AG20443 (cell line): ENCODE measurements at places on chromosomes 7 and 10.

DNA sequence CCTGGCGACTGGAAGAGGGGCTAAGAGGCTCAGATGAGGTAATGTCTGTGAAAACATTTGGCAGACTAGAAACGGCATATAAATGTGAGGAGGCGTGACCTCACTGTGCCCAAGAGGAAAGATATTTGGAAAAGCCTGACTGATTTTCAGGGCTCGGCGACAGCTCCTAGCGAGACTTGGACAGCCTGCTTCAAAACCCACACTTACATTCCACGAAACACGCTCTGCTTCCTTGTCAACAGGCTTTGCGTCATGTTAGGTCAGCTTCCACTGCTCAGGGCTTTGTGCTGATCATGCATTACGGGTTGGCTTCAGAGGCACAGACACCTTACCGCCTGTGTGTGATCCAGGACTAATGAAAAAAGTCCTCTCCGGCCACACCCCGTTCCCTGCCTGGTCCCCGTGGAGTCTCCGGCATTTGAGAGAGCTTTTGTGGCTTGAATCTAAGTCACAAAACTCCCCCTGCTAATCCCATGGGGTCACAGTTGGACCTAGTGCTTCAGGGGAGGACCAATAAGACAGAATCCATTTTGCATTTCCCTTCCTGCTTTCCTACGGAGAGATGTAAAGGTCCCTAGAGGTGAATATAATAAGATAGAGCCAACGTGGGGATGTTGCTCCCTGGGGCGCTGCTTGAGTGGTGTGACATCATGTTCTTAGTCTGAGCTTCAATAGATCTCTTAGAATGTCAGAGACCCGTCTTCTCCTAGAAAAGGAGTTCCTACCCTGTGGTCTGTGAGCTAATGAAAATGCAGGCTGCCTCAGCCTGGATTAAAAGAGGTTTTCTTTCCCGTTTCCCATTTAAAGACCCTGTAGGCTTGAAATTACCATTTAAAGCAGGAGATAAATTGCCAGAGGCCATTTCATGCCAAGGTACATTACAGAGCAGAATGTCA is 25.5 kb downstream of the FGFBP3 start:
- peak; percentile 73 for DNase-seq

DNA sequence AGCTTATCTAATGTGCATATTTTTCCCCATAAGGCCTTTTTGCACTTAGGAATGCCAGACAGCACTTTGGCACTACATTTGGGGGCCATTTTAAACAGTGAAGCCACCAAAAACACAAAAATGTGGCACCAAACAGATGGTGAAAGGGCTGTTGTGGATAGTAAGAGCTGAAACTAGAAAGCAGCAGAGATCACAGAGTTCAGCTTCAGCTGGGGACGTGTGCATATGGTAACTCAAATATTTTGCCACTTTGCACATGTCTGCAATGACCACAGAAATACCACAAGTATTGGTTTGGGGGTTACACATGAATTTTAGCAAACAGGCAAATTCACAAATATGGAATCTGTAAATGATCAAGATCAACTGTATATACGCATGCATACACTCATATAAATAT is 72.8 kb downstream of the PODXL start:
- DNase-seq = no peak

GRCh38 chr7:16471933-16472332 is 6.4 kb upstream of the SOSTDC1 start:
- DNase-seq = no peak

- DNase-seq = no peak
Measured at GRCh38 chr10:70711911-70712310, 39.6 kb downstream of the ADAMTS14 start.

GRCh38 chr7:38671911-38672905 is 41.0 kb upstream of the AMPH start:
- no peak for DNase-seq

DNA sequence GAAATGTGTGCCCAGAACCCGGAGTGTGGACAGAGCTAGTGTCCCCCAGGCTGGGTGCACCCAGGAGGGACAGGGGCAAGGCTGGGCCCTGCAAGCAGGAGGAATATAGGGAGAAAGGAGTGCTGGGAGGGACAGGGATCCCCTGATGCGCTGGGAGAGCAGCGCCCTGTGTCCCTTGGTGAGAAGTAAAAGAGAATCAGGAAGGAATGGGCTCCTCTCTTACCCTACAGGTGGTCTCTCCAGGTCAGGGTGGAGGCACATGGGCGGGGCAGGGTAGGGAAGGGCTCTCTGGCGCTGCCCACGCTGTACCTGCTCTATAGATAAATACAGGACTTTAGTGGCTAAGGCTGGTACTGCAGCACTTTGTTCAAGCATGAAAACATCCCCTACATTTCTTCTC is 753.8 kb downstream of the GRID1 start:
- DNase-seq = no peak

DNA sequence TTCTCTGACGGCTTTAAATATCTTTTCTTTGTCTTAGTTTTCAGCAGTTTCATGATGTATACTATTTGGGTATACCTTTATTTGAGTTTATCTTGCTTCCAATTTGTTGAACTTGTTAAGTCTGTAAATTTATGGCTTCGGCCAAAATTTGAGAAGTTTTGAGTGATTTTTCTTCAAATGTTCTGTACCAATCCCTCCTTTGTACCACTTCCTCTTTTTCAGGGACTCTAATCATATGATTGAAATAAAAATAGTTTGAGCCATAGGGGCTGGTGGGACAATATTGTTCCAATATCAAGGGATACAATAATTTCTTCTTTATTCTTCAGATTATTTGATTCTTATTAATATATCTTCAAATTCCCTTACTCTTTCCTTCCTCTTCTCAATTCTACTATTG is 43.1 kb upstream of the CTTNBP2 start:
- no peak for DNase-seq

DNA sequence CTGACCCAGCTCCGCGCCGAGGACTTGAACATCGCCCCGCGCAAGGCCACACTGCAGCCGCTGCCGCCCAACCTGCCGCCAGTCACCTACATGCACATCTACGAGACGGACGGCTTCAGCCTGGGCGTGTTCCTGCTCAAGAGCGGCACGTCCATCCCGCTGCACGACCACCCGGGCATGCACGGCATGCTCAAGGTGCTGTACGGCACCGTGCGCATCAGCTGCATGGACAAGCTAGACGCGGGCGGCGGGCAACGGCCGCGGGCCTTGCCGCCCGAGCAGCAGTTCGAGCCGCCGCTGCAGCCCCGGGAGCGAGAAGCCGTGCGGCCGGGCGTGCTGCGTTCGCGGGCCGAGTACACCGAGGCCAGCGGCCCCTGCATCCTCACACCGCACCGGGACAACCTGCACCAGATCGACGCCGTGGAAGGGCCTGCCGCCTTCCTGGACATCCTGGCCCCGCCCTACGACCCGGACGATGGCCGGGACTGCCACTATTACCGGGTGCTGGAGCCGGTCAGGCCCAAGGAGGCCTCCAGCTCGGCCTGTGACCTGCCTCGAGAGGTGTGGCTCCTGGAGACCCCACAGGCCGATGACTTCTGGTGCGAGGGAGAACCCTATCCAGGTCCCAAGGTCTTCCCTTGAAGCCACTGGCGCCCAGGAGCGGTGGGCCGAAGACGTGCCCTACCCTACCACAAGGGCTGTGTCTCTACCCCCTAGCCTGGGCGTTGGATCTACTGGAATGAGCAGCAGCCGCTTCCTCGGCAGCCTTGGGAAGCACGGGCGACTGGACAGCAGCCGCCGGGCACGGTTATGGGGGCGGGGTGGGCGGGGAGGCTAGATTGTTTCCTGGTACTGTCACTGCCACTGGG is 945 bp downstream of the ADO start:
- DNase-seq = peak; percentile 75

DNA sequence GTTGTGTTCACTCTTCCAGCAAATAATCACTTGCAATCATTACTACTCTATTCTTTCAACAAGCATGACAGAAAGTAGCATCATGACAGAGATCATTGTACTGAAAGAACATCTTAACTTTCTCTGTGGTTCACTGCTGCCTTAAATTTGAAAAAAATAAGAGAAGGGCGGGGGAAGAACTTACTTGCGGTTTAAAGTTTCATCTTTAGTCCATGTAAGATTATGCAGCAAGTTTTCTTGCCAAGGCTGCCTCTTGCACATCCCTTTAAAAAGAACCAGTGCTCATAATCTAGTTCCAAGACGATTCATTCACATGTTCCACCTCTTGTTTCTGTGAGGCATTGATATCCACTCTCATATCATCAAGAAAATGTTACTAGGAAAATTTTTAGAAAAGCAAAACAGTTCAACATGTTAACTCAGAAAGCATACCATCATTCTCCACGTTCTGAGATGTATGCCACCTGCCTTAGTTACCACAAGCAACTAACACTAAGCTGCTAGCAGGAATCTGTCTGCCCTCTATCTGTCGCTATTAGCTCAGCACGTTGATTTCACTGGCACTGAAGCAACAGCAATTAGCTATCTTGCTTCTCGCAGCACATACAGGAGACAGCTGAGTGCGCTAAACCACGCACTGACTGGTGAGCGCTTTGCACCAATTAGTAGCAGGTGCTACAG is at the start of gene PCDH15:
TSS of gene PCDH15 (minus strand) at position 491 of the 681 bp plus-strand sequence. CDS start 136,969 bp downstream, outside the sequence.
- peak; percentile 3 for DNase-seq

DNA sequence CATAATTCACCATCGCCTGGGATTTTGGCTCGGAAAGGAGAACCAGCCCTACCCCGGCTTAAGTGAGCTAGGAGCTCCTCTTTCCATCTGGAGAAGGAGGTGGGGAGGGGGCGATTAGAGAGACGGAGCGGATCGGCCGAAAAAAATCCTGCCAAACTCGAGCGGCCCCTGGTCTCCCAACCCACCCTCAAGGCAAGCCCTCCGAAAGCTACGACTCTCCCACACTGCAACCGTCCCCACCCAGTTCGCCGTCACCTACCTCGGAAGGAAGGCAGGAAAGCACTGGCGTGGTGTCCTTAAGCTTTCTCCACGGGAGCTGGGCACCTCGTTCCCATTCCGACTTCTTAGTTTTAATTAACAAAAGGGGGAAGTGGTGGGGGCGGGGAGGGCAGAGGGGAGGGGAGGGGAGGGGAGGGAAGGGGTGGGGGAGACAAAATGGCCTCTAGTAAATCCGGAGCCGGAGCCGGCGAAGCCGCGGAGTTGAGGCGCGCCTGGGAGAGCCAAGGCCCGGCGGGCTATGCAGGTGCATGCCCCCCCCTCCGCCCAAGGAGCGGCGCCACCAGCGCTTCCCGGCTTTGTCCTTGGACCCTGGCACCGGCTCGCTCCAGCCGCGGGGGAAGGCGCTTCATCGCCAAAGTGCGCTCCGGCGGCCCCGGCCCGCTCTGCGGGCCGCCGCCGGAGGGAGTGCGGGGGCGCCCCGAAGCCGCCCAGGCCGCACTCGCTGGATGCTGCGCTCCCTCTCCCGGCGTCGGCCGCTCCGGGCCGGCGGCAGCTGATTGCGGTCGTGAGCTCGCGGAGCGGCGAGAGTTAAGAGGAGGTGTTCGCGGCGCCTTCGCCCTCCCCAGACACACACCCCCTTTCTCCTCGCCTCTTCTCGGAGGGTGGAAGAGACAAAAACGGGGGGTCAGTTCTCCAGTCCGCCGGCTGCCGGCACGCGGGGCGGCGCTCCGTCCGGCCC is at the start of gene LRRC4:
TSS of gene LRRC4 (minus strand) at position 784 of the 958 bp plus-strand sequence. CDS start 797 bp downstream, outside the sequence.
- peak; percentile 82 for DNase-seq

GRCh38 chr10:79097021-79097872 is 28.5 kb downstream of the ZMIZ1 start:
- DNase-seq = no peak

GRCh38 chr10:61096056-61096455 is 152.1 kb upstream of the RHOBTB1 start:
- DNase-seq = no peak

DNA sequence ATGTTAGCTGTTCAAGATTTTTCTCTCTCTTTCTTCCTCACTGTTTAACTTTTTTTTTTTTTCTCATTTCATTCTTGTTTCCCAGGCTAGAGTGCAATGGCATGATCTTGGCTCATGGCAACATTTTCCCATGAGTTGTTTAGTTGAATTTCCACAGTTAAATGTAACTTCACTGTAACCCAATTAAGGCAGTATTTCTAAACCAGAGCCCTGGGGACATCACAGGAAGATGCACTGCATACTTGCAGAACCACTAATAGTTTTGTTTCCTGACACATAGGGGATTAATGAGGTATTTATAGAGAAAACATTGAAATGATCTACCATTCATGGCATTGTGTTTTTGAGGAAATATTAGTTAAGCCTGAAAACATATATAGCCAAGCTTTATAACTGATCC is 795.6 kb upstream of the GHITM start:
- no peak for DNase-seq

GRCh38 chr10:4656576-4657194 is 169.3 kb upstream of the AKR1E2 start:
- DNase-seq = peak; percentile 58

GRCh38 chr10:6701289-6701688 is 121.2 kb upstream of the PRKCQ start:
- no peak for DNase-seq

GRCh38 chr7:69599286-69599954 is 1.1 kb downstream of the AUTS2 start:
- DNase-seq = peak; percentile 38

- DNase-seq = peak; percentile 66
Measured at GRCh38 chr7:139457153-139457946, 26.1 kb downstream of the KLRG2 start.

DNA sequence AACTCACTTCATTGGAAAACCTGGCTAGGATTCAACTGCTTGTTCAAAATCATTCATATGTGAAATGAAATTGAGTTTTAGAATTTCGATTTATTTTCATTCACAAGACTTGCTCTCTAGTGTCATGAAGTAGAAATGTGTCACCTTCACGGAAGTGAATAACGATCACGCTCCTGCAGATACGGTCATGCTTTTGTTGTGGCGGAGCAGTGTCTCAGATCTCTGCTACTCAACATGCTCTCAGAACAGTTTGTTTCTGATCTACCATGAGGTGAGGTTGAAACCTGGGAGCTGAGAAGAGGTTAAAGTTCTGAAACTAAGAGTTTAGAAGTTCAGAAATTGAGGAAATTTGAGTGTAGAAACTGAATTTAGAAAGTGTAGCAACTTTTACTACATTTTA is 13.8 kb upstream of the PITRM1 start:
- no peak for DNase-seq

- DNase-seq = no peak
Measured at GRCh38 chr10:110859206-110859972, 12.3 kb upstream of the PDCD4 start.

GRCh38 chr10:125060482-125060825 is 99.9 kb downstream of the CTBP2 start:
- DNase-seq = peak; percentile 39

DNA sequence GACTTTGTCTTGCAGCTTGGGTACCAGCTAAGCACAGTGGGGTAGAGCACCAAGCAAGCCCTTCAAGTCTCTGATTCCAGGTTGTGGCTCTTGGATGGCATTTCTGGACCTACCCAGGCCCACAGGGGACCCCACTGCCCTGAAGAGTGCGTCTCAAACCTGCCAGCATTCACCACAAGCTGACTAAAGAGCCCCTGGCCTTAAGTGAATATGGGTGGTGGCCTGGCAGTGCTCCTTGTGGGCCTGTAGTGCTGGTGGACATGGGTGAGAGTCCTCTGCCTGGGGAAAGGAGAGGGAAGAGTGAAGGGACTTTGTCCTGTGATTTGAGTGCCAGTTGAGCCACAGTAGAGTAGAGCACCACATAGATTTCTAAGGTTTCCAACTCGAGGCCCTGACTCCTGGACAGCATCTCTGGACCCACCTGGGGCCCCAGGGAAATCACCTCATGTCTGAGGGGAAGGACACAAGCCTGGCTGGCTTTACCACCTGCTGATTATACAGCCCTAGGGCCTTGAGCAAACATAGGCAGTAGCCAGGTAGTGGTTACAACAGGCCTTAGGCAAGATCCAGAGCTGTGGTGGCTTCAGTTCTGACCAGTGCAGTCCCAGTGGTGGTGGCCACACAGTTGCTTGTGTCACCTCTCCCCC is 23.7 kb downstream of the GSDME start:
- no peak for DNase-seq

GRCh38 chr10:107317592-107317991 is 153.1 kb upstream of the SORCS1 start:
- no peak for DNase-seq
